Activated T-cell treated with anti-CD3 and anti-CD28 coated beads for 24 hours (primary cell): ENCODE measurements at places on chromosomes 4 and X.

- no peak for DNase-seq
Observed at GRCh38 chr4:84151574-84151973, 347.5 kb downstream of the NKX6-1 start.

DNA sequence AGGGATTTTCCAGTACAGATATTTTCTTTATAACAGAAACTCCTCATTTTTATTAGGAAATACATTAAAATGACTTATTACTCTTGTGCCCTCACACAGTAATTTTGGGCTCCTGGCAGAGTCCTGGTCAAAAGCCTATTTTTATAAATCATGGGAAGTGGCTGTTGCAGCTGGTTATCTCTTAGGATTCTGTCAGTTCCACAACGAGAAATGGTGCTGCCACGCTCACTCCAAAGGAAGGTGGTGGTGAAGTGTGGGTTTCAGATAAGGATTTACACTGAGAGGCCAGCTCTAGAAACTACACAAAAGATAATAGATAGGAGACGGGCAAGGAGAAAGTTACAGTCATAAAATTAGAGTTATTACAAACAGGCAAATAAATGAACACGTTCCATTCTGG, 159.2 kb upstream of the FAM241A start:
- DNase-seq, result no peak

- DNase-seq, result no peak
Observed at GRCh38 chrX:96987228-96987627, 103.5 kb downstream of the RPA4 start.

- no peak for DNase-seq
Observed at GRCh38 chr4:77582156-77582555, 23.5 kb upstream of the CXCL13 start.

DNA sequence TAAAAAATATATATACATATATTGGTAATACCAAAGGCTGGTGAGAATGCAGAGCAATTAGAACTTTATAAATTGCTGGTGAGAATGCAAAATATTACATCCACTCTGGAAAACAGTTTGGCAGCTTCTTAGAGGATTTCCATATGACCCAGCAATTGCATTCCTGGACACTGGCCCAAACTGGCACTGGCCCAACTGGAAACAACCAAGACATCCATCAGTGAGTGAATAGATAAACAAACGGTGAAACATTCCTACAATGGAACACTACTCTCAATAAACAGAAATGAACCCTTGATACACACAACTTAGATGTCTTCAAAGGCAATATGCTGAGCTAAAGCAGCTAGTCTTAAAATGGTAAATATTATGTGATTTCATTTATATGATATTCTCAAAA, 524.2 kb downstream of the IQCM start:
- no peak for DNase-seq

GRCh38 chr4:182736207-182736606, 181.0 kb downstream of the DCTD start:
- DNase-seq, result no peak

DNA sequence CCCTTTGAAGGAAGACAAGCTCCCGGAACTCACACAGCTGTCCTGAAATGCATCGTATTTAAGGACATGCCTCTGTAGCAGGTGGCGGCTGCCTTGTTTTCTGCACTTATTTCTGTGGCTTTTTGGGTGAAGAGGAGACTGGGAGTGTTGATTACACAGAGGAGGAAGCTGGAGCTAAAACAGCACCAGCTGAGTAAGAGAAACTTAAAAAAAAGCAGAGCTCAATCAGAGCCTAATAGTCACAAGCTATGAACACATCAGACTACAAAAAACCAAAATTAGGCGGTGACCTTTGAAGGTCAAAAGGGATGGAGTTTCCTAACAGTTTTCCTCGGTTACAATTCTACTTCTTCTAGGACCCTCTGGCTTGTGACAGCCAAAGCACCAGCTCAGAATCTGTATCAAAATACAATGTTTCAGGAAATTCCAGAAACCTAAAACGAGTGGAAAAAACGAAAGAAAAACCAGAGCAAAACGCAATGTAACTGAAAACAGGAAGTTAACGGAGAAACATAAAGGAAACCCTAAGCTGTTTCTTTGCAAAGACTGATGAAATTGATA, 13.5 kb downstream of the PRKX start:
- no peak for DNase-seq

DNA sequence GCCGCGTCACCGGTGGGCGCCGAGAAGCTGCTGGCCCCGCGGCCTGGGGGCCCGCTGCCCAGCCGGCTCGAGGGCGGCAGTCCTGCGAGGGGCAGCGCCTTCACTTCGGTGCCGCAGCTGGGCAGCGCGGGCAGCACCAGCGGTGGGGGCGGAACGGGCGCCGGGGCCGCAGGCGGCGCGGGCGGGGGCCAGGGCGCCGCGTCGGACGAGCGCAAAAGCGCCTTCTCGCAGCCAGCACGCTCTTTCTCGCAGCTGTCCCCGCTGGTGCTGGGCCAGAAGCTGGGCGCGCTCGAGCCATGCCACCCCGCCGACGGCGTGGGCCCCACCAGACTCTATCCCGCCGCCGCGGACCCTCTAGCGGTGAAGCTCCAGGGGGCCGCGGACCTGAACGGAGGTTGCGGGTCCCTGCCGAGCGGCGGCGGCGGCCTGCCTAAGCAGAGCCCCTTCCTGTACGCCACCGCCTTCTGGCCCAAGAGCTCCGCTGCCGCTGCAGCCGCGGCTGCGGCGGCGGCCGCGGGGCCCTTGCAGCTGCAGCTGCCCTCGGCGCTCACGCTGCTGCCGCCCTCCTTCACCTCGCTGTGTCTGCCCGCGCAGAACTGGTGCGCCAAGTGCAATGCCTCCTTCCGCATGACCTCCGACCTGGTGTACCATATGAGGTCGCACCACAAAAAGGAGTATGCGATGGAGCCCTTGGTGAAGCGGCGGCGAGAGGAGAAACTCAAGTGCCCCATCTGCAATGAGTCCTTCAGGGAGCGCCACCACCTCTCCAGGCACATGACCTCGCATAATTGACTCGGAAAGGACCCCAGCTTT, 5.6 kb downstream of the PRDM8 start:
- no peak for DNase-seq

- DNase-seq, result no peak
Observed at GRCh38 chrX:44317181-44317580, 26.3 kb downstream of the EFHC2 start.

DNA sequence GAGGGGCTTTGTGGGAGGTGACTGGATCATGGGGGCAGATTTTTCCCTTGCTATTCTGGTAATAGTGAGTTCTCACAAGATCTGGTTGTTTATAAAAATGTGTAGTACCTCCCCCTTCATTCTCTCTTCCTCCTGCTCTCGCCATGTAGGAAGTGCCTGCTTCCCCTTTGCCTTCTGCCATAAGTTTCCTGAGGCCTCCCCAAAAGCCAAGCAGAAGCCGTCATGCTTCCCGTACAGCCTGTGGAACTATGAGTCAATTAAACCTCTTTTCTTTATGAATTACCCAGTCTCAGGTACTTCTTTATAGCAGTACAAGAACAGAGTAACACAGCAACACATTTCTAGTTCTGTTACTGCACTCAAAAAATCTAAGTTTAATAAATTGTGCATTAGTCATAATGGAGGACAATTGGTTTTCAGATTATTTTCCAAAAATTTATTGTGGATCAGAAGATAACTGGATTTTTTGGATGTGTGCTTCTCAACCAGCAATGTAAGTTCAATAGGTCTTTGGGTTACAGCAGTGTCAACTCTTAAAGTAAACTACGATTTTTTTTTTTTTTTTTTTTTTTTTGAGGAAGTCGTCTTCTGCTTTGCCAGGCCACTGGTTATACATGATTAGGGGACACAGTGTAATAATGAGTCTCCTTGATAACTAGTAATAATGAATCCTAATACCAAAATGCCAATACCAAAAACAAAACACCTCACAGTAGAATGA, 69.9 kb downstream of the CHIC2 start:
- no peak for DNase-seq

GRCh38 chr4:146957237-146957636, 11.6 kb upstream of the TTC29 start:
- no peak for DNase-seq

- DNase-seq, result no peak
Observed at GRCh38 chrX:1020634-1021166, 191.7 kb downstream of the CRLF2 start.
